Activated naive CD4-positive, alpha-beta T cell treated with anti-CD3 and anti-CD28 coated beads, Interleukin-2, amount 50 U/mL, for 72 hours (primary cell): ENCODE measurements at places on chromosomes 1 and 21. TPM values are rescaled to one million over a fixed set of nuclear protein-coding genes. Genes with fewer than 3 reads are reported as not detected.

GRCh38 chr1:230632273-230632873 is 9.9 kb upstream of the COG2 start:
- DNase-seq, result no peak

DNA sequence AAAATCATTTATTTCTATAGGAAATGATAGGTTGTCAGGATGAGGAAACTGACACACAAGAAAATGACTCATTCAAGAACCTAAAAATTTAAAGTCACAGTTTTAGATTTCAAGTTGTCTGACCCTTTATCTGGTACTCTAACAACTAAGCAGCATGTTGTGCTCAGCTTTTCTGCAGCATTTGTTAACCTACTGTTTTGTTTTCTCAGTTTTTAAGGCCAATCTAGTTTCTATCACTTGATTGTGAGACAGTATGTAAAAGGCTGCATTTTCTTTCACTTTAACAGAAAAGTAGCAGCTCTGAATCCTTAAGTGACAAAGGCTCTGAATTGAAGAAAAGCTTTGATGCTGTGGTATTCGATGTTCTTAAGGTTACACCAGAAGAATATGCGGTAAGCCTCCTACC is 59.1 kb downstream of the RALGPS2 start:
- DNase-seq, result no peak

DNA sequence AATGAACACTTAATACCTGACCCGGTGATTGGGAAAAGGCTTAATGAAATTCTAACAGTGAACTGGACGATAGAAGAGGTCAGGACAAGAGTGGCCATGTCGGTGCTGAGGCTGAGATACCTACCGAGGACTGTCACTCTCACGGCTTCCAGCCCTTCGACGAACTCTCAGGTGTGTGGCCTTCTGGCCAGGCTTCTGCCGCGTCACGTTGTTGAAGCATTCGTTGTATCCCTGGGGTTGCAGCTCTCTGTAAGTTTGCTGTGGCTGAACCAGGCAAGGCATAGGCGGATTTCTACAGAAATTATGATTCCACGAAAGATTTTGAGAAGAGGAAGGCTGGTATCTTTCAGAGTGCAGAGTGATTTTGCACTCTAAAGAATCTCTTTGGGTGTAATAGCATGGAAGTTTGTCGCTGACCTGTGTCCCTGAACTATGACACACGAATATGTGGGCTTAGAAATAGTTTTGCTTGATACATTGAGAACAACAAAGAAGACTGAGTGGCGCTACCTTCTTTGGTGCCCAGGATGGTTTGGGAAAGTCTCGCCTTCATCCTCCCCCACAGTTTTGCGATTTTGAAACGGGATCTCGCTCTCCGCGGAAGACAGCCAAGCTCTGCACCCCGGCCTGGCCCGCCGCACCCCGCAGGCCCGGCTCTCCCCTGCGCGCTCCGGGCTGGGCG is 403 bp upstream of the EPHX4 start:
- DNase-seq, result no peak

- DNase-seq, result no peak
These were observed 468 bp upstream of the ABCA4 start for GRCh38 chr1:94121411-94121821.

Gene POTED
- not detected for total RNA-seq

Gene XCL2
- 4.9 TPM for total RNA-seq

DNA sequence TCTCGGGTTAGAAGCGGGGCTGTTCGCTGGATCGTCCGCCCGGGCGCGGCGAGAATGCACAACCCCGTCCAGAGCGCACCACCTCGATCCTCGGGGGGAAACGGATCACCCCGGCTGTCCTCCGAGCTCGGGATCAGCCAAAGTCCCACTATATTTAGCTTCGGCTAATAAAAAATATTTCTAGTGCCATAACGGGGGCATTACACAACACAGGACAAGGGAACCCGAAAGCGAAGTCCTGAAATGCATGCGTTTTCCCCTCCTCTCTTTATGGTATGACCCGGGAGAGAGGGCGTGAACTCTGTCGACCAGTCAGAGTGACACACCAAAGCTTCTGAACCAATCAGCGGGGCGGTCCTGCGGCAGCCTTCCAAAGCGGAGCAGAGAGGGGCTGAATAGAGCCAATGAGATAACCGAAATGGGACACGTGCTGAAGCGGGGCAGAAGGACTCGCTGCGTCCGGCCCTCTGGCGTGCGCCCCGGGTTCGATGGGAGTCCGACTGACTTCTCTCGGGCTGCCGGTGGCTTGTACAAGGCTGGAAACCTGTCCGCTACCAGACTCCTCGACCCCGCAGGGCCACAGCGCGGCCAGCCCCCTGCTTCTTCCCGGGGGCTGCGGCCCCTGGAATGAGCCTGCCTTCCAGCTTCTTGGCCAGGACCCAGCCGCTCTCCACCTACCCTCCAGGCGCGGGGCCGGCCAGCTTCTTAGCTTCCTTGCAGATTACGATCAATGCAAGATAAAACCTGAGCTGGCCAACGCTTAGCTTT is at the start of gene ALDH4A1:
Gene ALDH4A1, minus strand, starts transcription at position 33 of the 768 bp plus-strand sequence. Its CDS starts 32 bp downstream, at position 1.
- peak; percentile 93 for DNase-seq

GRCh38 chr1:175499595-175500382 is 243.6 kb downstream of the TNR start:
- DNase-seq, result no peak

Gene TFAP2E
- total RNA-seq, result 0.47 TPM

DNA sequence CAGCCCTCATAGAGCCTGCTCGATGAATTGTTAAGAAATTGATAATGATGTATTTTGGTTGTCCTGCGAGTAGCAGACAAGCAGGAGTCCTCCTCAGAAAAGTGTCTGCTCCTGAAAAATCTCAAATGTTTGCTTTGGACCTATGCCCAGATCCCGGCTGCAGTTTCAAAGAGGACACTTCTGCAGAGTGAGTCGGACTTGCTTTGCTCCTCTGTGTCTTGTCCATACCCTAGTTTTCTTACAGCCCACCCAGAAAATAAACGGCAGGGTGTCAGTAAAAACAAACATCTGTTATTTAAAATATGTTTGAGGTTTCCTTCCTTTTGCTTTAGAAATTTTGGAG is 2.8 kb downstream of the S100A10 start:
- DNase-seq, result no peak

Gene TGFB2
- total RNA-seq, result not detected

DNA sequence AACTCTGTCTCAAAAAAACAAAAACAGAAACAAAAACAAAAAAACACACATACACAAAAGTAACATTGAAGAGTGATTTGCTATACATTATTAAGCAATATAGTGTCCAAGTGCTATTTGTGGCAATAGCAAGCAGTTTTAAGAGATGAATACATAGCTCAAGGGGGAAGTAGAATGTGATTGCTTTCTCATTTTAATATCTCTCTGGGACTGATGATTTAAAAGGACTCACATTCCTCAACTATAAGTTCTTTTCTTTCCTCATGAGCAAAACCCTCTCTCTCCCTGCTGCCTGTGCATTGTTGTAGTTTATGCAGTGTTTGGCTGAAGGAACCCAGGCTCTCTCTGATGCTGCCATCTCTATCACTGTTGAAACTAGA is 47.0 kb upstream of the CSF1 start:
- no peak for DNase-seq

DNA sequence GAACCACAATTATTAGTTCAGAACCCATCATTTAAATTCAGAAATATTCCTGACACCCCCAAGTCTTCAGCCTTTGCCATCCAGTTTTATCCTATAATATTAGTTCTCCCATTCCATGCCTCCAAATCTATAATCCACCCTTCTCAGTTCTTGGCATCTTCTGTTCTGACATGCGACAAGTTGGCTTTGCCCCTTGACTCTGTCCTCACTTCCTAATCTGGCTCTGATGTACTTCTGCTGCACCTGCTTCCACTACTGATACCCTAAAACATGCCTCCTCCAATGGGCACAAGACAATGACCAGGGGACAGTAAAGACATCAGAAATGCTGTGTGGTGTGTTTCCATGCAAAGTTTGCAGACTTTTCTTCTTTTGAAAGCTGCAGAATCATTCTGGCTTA is 17.1 kb upstream of the FBXO28 start:
- DNase-seq, result no peak

Gene UTS2
- 0.14 TPM for total RNA-seq

Gene CR1L
- total RNA-seq, result not detected

- no peak for DNase-seq
These were observed 37.3 kb upstream of the KAZN start for GRCh38 chr1:14561014-14561693.

Gene ROR1
- 0.25 TPM for total RNA-seq
